B cell (primary cell): ENCODE measurements at places on chromosomes 11 and 22. TPM values are rescaled to one million over a fixed set of nuclear protein-coding genes. Genes with fewer than 3 reads are reported as not detected.

DNA sequence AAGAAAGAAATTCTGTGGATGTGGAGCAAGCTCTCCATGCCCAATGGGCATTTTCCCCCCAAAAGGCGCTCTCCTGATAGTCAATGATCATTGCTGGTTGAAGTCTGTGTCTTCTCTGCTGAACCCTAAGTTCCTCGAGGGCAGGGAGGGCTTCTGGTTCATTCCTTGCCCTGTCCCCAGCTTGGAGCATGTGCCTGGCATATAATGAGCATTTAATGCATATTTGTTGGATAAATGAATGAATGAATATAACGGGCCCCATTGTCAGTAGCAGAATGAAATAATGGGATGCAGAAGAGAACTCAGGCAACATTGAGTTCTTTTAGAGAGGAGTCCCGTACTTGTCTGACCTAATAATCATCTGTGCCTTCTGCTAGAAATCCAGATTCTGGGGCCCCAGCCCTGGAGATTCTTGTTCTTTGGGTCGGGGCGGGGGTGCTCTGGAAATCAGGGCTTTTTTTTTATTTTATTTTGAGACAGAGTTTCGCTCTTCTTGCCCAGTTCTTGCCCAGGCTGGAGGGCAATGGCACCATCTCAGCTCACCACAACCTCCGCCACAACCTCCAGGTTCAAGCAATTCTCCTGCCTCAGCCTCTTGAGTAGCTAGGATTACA lies 64.4 kb downstream of the CD82 start:
- no peaks in the 10 kb centered on the region for H3K36me3 ChIP-seq
- no peak overlapping the region for H3K27ac ChIP-seq
- no peak overlapping the region for H3K4me3 ChIP-seq
- no peak for DNase-seq

Gene MPPED1
- not detected in 2 replicates for total RNA-seq

Gene ALDH3B2
- total RNA-seq = not detected in 2 replicates

Gene FAM181B
- total RNA-seq = not detected in 2 replicates

DNA sequence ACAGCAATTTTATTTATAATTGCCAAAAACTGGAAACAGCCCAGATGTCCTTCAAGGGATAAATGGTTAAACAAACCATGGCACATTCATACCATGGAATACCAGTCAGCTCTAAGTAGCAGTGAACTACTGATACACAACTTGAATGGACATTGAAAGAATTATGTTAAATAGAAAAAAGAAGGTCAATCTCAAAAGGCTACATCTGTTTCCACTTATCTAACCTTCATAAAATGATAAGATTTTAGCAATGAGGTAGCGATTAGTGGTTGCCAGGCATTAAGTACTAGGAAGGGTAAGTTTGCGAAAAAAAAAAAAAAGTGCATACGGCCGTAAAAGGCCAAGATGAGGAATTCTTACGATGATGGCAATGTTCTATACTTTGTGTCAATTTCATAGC lies 738.7 kb upstream of the ANO3 start:
- no peaks in the 10 kb centered on the region for H3K36me3 ChIP-seq
- DNase-seq = no peak
- no peaks in the 10 kb centered on the region for H3K27me3 ChIP-seq
- no peak overlapping the region for H3K27ac ChIP-seq
- H3K4me3 ChIP-seq = no peak overlapping the region
- H3K4me1 ChIP-seq = no peaks in the 10 kb centered on the region

GRCh38 chr11:108887436-108888238 lies 222.8 kb downstream of the DDX10 start:
- H3K27me3 ChIP-seq = no peaks in the 10 kb centered on the region
- DNase-seq = no peak
- no peaks in the 10 kb centered on the region for H3K4me1 ChIP-seq
- no peak overlapping the region for H3K4me3 ChIP-seq

DNA sequence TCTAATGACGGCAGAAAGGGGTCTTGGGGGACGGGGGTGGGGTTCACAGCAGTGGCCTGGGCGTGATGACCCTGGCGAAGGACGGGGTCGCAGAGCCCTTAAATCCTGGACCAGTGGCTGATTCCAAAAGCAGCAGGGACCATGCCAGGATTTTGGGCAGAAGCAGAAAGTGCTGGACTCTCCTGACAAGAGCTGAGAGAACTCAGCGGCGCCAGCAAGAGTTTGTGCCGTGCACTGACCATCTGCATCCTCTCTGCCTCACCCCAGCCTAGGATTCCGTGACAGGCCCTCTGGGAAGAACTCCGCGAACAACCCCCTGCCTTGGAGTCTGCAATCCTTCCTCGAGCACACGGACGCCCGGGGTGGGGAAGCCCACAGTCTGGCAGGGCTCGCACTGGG lies 644 bp upstream of the NDUFV1 start:
- no peak for DNase-seq
- H3K27me3 ChIP-seq = peaks cover 9% of the 10 kb centered on the region
- H3K27ac ChIP-seq = no peak overlapping the region
- peak overlapping the region; percentile 88 for H3K4me3 ChIP-seq
- peaks cover 23% of the 10 kb centered on the region for H3K4me1 ChIP-seq

DNA sequence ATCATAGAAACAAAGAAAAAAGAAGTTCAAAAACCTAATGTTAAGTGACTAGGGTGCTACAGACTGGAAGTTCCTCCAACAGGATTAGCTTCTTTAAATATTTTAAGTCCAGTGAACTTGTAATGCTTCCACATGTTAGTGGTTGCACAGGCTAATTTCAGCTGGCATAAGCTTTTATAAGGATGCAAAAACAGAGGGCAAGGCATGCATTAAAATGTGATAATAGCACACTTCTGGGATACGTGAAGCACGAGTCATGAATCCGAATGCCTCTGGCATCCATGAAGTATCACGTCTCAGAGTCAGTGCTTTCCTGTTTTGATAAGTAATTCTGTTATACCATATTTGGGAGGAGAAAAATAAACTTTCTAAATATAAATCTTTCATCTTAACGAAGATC lies 106.8 kb downstream of the DCDC1 start:
- no peaks in the 10 kb centered on the region for H3K36me3 ChIP-seq
- no peak overlapping the region for H3K27ac ChIP-seq
- no peaks in the 10 kb centered on the region for H3K4me1 ChIP-seq
- H3K27me3 ChIP-seq = no peaks in the 10 kb centered on the region
- no peak overlapping the region for H3K4me3 ChIP-seq

GRCh38 chr11:46181843-46182424 lies 60.7 kb upstream of the PHF21A start:
- H3K4me1 ChIP-seq = no peaks in the 10 kb centered on the region
- no peak overlapping the region for H3K27ac ChIP-seq
- DNase-seq = no peak
- no peaks in the 10 kb centered on the region for H3K36me3 ChIP-seq
- H3K27me3 ChIP-seq = peaks cover 17% of the 10 kb centered on the region

DNA sequence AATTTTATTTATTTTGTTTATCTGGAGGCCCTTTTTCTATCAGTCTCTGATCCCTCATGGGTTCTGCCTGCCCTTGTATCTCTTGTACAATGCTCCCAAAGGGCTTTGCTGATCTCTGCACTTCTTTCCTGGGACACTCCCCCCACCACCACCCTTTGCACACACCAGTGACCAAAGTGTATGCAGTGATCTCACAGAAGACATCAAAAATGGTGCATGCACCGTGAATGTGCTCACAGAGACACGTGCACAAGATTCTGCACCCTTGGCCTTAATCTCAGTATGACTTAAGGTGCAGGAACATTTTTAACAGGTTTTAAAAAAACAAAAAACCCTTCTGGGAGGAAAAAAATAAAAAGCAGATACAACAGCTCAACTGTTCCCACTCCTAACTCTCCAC lies 12.2 kb upstream of the ADSL start:
- no peaks in the 10 kb centered on the region for H3K27me3 ChIP-seq
- peaks cover 20% of the 10 kb centered on the region for H3K36me3 ChIP-seq

Gene RPUSD4
- total RNA-seq = 48.8 and 50.4 TPM in 2 replicates

Gene DBX1
- not detected in 2 replicates for total RNA-seq

- no peak overlapping the region for H3K4me3 ChIP-seq
- no peak for DNase-seq
- no peaks in the 10 kb centered on the region for H3K27me3 ChIP-seq
- H3K36me3 ChIP-seq = no peaks in the 10 kb centered on the region
- H3K4me1 ChIP-seq = no peaks in the 10 kb centered on the region
- no peak overlapping the region for H3K27ac ChIP-seq
These were observed 163.9 kb upstream of the ZC3H12C start for GRCh38 chr11:109929308-109929707.

Gene OR8D4
- total RNA-seq = not detected in 2 replicates

Gene C11orf16
- not detected in 2 replicates for total RNA-seq

Gene HMOX1
- total RNA-seq = 21.9 TPM in 2 replicates

DNA sequence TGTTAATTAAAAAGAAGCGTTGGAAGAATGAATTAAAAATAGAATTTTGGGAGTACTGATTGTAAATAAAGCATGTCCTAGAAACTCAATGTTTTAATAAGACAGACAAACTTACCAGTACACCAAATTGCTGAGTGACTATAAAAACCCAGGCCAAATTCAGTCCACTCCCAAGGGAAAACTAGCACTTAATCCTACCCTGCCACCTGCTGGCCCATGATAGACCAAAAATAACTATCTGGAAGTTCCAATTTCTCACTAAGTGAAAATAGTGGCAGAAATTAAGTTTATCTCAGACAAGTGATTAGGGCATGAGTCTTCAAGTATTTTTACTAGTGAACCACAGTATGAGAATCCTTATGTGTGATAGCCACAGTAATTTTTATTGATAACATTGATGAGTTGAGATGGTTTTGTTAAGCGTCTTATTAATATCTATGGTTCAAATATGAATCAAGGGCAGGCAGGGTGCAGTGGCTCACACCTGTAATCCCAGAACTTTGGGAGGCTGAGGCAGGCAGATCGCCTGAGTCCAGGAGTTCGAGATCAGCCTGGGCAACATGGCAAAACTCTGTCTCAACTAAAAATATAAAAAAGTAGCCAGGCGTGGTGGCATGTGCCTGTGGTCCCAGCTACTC lies 9.8 kb upstream of the DDX10 start:
- no peaks in the 10 kb centered on the region for H3K27me3 ChIP-seq
- H3K4me1 ChIP-seq = no peaks in the 10 kb centered on the region
- peak; percentile 35 for DNase-seq
- no peaks in the 10 kb centered on the region for H3K36me3 ChIP-seq
- no peak overlapping the region for H3K27ac ChIP-seq
- H3K4me3 ChIP-seq = no peak overlapping the region

GRCh38 chr11:46845440-46845739 lies 690 bp downstream of the CKAP5 start:
- H3K4me1 ChIP-seq = peaks cover 12% of the 10 kb centered on the region
- no peaks in the 10 kb centered on the region for H3K27me3 ChIP-seq
- H3K36me3 ChIP-seq = no peaks in the 10 kb centered on the region
- no peak for DNase-seq
- peak overlapping the region; percentile 89 for H3K4me3 ChIP-seq
- peak overlapping the region; percentile 67 for H3K27ac ChIP-seq

Gene PRG3
- not detected in 2 replicates for total RNA-seq

DNA sequence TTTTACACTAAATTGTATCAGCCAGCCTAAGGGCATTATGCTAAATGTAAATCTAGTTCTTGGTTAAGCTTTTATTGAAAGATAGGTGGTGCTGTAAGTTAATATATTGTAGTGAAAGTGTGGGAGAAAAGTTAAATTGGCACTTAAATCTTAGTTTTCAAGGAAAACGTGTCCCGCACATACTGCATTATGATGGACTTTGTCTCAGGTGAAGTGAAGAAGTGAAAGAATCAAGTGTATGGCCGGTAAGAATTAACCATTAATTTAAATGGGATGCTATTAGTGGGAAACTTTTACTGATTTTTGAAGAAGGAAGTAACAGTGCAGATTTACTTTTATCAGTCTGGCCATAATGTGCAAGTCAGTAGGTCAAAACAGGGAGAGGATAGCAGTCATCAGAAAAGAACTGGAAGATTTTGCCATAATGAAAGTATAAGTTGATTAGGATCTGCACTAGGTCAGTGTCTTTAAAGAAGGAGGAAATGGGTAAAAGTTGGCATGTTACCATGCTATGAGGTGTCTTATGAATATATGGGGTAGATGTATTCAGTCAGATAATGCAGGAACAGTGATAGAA lies 81.6 kb downstream of the PDHX start:
- no peaks in the 10 kb centered on the region for H3K27me3 ChIP-seq
- DNase-seq = peak; percentile 63
- H3K4me3 ChIP-seq = no peak overlapping the region

- H3K4me1 ChIP-seq = peaks cover 11% of the 10 kb centered on the region
- H3K27me3 ChIP-seq = no peaks in the 10 kb centered on the region
- DNase-seq = no peak
- H3K36me3 ChIP-seq = no peaks in the 10 kb centered on the region
- no peak overlapping the region for H3K27ac ChIP-seq
These were observed 351.9 kb downstream of the ETS1 start for GRCh38 chr11:128235426-128235825.

DNA sequence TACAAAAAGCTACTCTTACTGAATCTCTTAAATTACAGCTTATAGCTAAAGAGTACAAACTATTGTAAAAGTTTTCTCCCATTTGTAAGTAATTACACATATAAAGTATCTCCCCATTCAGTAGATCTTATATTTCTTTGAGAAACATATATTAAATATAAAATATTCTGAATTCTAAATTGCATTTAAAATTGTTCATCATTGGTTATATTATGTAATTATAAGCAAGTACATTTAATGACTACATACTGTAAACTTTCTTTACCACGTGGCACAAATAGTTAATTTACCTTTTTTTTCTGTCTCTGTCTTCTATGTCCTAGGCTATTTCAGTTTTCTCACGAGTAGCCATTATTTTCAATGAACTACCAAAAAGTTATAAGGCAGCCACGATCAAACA lies 101.2 kb upstream of the SERPIND1 start:
- DNase-seq = no peak
- H3K4me1 ChIP-seq = no peaks in the 10 kb centered on the region
- H3K4me3 ChIP-seq = no peak overlapping the region
- no peaks in the 10 kb centered on the region for H3K36me3 ChIP-seq
- peaks cover 6% of the 10 kb centered on the region for H3K27me3 ChIP-seq
- H3K27ac ChIP-seq = no peak overlapping the region

GRCh38 chr11:11010624-11011127 lies 152.8 kb upstream of the ZBED5 start:
- peaks cover 24% of the 10 kb centered on the region for H3K4me1 ChIP-seq
- H3K27me3 ChIP-seq = no peaks in the 10 kb centered on the region
- H3K36me3 ChIP-seq = no peaks in the 10 kb centered on the region
- DNase-seq = peak; percentile 31
- no peak overlapping the region for H3K4me3 ChIP-seq

Gene OR51E1
- not detected in 2 replicates for total RNA-seq

- no peak overlapping the region for H3K27ac ChIP-seq
- peak; percentile 89 for DNase-seq
- peaks cover 25% of the 10 kb centered on the region for H3K4me1 ChIP-seq
These were observed 3.6 kb downstream of the FIBP start for GRCh38 chr11:65884716-65885092.

Gene ADAMTS15
- not detected in 2 replicates for total RNA-seq

GRCh38 chr11:119108146-119108856 lies 1.2 kb downstream of the C2CD2L start:
- peak; percentile 46 for DNase-seq
- H3K27me3 ChIP-seq = no peaks in the 10 kb centered on the region
- H3K27ac ChIP-seq = no peak overlapping the region
- peaks cover 14% of the 10 kb centered on the region for H3K36me3 ChIP-seq
- peaks cover 29% of the 10 kb centered on the region for H3K4me1 ChIP-seq
- H3K4me3 ChIP-seq = peak overlapping the region; percentile 86

DNA sequence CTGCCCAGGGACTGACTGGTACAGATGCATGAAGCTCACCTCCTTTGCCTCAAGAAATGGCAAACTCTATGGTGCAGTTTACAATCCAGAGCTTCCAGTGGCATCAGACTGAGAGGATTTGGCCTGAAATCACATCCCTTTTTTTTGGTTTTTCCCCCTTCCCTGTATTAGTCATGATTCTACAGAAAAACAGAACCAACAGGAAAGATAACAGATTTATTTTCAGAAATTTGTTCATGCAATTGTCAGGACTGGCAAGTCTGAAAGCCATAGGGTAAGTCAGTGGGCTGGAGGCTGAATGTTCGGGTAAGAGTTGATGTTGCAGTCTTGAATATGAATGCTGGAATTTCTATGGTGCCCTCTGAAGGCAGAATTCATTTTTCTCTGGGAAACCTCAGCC lies 12.0 kb upstream of the ZDHHC13 start:
- H3K27me3 ChIP-seq = no peaks in the 10 kb centered on the region
- DNase-seq = no peak
- H3K27ac ChIP-seq = no peak overlapping the region
